ENCODE measurements at places on chromosomes 13 and 19.
A peak's percentile ranks its signal among the peaks of the same experiment; 100 is the strongest.

GRCh38 chr13:30103161-30103840, 204.1 kb downstream of the KATNAL1 start:
- DNase-seq, result no peak

- DNase-seq, result no peak
These were observed 22.7 kb downstream of the HPN start for GRCh38 chr19:35063940-35064818.

GRCh38 chr13:27601208-27601607, 19.1 kb downstream of the LNX2 start:
- DNase-seq, result no peak

GRCh38 chr19:281992-282391, 9.2 kb downstream of the PLPP2 start:
- DNase-seq, result no peak

- DNase-seq, result no peak
These were observed 823.0 kb downstream of the PCDH9 start for GRCh38 chr13:66407128-66407527.

DNA sequence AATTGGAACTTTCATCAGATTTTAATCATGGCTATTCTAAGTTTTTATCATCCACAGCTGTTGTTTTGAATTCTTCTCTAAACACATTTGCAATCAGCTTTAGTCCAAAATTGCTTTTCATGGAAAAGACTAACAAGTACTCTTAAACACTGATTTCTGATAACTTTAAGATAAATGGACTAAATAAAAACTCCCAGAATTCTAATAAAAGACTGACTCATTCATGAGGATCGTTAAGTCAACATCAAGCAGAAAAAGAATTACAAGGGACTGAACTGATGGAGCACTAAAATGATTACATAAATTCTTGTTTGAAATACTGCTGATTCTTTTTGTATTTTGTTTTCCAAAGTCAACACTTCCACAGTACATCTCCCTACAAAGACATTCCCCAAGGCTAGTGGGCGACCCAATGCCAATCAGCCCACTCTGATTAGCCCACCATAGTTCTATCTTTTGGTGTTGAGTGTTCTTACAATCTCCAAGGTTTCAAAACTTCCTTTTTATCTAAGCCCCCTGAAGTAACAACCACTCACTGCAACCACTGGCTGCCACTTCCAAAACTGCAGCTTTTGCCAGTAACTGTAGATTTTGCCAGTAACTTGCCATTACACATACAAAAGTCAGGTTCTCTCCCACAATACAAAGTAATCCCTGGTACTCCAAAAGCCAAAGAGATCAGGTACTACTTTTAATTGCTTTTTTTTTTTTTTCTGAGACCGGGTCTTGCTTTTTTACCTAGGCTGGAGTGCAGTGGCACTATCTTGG, 14.0 kb upstream of the NAA16 start:
- no peak for DNase-seq

GRCh38 chr13:44874886-44875630, 114.2 kb downstream of the NUFIP1 start:
- DNase-seq, result no peak

GRCh38 chr19:3612901-3613741, 6.4 kb upstream of the TBXA2R start:
- no peak for DNase-seq

GRCh38 chr19:44742330-44743061, 6.0 kb upstream of the BCL3 start:
- DNase-seq, result no peak

DNA sequence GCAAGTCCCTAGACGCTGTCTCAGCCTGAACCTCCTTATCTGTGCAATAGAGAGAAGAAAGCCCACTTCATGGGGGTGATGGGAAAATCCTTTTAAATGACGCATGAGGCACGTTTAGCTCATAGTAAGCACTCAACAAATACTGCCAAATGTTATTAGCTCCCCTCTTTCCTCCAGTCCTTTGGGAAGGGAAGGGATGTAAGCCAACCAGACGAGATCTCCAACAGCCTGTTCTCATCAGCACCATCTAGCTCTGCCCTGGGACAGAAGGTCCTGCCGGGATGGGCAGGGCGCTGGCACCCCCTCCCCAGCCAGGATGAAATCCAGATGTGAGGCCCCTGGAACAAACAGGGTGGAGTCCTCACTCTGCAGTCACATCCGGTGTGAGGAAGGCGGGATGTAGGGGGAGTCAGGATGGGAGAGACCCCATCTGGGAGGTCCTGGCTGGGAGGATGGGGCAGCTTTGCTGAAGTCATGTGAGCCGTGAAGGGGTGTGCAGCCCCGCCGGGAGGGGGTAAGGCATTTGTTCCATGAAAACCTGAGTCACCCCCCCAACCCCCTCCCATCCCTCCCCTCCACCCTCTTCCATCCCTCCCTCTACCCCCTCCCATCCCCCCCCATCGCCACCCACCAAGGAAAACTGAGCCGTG, 4.6 kb downstream of the S1PR2 start:
- no peak for DNase-seq

GRCh38 chr19:8071912-8072311, 19.4 kb downstream of the CCL25 start:
- DNase-seq, result no peak

DNA sequence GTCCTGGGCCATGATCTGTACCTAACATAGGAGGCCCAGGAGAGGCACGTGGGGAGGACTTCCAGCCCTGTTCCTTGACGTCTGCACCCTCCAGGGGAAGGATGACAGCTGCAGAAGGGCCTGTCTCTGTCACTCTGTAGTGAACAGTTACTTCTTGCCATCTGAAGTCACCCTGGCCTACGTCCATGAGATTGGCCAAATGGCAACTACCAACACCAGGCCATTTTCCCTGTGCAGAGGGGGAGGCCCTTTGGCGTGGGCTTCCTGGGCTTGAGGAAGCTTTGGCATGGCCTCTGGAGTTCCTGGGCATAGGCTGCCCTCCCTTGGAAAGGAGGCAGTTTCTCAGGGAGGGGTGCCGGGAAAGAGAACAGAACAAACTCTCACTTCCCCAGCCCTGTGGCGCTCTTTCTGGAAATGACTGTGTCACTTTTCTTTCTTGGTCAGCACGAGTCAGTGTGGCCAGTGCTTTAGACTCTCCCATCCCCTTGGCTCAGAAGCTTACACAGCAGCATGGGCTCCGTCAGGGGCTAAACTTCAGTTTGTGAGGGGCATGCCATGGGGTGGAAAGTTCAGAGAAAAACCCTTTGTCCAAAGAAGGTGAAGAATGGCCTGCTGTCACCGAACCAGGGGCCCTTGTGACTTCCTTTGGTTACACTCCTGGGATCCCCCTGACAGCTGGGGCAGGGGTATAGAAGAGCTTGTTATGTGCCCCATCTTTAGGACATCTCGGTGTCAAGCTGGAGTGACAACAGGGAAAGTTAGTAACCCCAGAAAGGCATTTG, 5.3 kb downstream of the CARM1 start:
- DNase-seq, result no peak

- peak; percentile 77 for DNase-seq
These were observed at the start of gene GRAMD1A for GRCh38 chr19:34999498-35000337. TSS of gene GRAMD1A (plus strand) at chr19:35000323. CDS start at chr19:35000479, 156 bp downstream.

GRCh38 chr13:44249431-44249836, 124.2 kb upstream of the SERP2 start:
- DNase-seq, result no peak

DNA sequence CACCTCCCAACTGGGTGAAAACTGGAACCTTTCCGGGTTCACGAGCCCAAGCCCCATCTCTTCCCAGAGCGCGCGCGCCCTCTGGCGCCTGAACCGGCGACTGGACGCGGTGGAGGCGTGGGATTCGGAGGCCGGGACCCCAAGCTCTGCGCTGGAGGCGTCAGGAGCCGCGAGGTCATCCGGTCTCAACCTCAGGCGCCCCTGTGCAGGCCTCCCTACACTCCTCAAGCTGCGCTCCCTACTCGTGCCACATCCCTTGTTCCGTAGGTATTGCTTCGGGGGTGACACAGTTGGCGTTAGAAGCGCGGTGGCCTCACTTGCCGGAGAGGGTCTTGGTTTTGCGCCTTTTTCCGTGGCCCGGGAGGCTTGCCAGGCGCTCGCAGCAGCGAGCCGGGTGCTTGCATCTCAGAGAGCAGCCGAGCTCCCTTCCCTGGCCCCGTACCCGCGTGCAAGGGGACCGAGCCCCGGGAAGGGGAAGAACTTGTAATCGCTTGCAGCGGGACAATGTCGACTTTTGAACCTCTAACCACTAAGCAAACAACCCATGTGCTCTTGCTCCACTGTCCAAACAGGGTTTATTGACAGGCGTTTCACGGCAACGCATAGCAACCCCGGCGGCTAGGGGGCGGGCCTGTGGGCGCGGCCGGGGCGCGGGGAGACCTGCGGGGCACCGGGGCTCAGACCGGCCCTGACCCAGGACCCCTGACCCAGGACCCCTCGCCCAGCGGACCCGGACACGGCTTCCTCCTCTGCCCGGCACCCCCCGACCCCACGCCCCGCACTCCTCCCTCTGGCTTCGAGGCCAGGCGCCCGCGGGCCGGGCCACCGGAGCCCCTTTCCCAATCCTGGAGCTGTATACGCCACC, 8.5 kb downstream of the CDX2 start:
- no peak for DNase-seq

- DNase-seq, result no peak
These were observed 10.0 kb downstream of the COL4A2 start for GRCh38 chr13:110317093-110317492.

GRCh38 chr13:78182813-78183212, 264.2 kb upstream of the EDNRB start:
- no peak for DNase-seq

- no peak for DNase-seq
These were observed 11.4 kb upstream of the MYCBP2 start for GRCh38 chr13:77338329-77338728.

- DNase-seq, result no peak
These were observed 218.0 kb downstream of the IRS2 start for GRCh38 chr13:109568339-109568818.

GRCh38 chr13:27022571-27023311, 148.9 kb downstream of the USP12 start:
- DNase-seq, result no peak

GRCh38 chr13:80386002-80386401, 45.1 kb upstream of the SPRY2 start:
- no peak for DNase-seq

DNA sequence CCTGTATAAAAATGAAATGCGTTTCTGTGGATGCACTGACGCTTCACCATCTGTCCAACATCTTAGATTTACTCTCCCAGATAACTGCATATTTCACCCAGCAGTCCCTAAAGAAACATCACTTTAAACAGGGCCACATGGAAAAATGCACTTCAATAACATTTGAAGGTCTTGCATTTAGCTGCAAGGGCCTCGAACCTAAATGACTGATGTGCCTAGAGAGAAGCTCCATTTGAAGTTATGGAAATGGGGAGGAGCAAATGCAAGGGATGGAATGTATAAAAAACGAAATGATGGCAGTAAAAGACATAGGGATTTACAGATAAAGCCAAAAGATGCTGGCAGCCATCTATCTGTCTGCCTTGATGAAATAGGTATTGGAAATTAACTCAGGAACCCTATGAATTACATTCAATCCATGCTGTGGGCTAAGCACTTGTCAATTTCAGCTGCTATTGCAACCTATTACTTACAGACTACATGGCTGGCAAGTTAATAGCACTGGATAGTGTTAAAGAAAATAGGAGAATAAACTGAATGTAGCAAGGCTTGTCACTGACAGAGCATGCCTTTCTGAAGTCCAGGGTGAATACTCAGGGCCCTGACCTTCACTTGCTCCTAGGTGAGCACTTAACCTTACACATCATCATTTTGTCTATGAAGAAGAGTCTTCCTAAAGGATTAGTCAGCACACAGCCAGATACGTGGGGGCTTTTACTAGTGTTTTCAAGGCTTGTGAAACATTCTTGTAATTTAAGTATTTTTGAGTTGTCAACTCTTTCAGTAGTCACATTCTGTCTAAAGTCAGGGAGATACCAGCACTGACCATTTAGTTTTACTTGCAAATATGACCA, 963.4 kb downstream of the PCDH17 start:
- no peak for DNase-seq

- no peak for DNase-seq
These were observed 134.3 kb upstream of the MYO16 start for GRCh38 chr13:108494991-108495645.

- DNase-seq, result peak; percentile 78
These were observed 1.3 kb upstream of the LRCH1 start for GRCh38 chr13:46551410-46552302.

DNA sequence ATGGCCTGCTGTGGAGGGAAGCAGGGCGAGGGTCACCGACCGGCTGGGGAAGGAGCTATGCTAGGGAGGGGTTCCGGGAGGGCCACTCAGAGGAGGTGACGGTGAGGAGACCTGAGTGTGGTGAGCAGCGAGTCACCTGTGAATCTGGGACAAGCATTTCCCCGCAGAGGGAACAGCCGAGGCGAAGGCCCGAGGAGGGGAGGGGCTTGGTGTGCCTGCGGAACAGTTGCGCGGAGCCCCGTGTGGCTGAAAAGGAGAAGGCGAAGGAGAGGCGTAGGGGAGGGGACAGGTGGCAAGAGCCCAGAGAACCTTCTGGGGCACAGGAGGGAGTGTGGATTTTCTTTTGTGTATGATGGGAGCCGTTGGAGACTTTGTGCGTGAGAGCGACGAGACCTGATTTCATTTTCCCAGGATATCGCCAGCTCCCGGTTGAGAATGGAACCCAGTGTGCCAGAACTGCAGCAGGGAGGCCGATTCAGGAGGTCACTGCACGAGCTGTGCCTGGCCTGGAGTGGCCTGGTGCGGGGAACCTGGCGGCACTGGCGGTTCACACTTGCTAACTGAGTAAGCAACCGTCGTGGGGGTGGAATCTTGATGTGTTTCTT, 117.7 kb upstream of the ZNF507 start:
- no peak for DNase-seq

DNA sequence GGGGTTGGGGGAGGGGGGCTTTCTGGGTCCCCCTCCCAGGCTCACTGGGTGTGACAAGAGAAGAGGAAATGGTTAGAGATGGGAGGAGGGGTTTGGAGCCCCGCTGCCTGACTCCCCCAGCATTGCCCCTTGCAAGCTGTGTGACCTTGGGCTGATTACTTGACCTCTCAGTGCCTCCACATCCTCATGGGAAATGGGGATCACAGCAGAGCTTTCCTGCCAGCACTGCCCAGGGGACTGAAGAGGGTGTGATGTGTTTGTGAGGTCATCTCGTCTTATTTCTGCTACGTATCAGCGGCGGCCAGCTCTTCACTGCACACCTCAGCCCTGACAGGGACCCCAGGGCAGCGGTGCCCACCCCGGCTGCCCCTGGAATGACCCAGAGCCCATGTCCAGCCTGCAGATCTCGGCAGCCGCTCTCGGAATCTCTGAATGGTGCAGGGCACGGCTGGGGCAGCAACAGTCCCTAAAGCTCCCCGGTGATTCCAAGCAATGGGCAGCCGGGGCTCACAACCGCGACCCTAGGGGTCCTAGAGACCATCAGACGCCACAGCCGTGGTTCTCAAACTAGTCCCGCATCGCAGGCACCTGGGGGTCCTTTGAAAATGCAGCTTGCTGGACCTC, 8.4 kb downstream of the PNMA8B start:
- DNase-seq, result no peak

GRCh38 chr13:85828094-85828684, 29.0 kb upstream of the SLITRK6 start:
- DNase-seq, result peak; percentile 16

GRCh38 chr13:65143920-65144319, 2086.2 kb downstream of the PCDH9 start:
- DNase-seq, result no peak
